ENCODE measurements at places on chromosomes 7 and 10. TPM values are rescaled to one million over a fixed set of nuclear protein-coding genes. Genes with fewer than 3 reads are reported as not detected.

- no peak overlapping the region for H3K4me3 ChIP-seq
- H3K4me1 ChIP-seq, result peaks cover 2% of the 10 kb centered on the region
- H3K27ac ChIP-seq, result no peak overlapping the region
- peaks cover 4% of the 10 kb centered on the region for H3K27me3 ChIP-seq
- H3K36me3 ChIP-seq, result no peaks in the 10 kb centered on the region
These were observed 13.4 kb upstream of the CRYGN start for GRCh38 chr7:151453326-151453791.

GRCh38 chr10:61159253-61159652 is 215.3 kb upstream of the RHOBTB1 start:
- H3K4me3 ChIP-seq, result no peak overlapping the region
- H3K36me3 ChIP-seq, result no peaks in the 10 kb centered on the region
- DNase-seq, result no peak

DNA sequence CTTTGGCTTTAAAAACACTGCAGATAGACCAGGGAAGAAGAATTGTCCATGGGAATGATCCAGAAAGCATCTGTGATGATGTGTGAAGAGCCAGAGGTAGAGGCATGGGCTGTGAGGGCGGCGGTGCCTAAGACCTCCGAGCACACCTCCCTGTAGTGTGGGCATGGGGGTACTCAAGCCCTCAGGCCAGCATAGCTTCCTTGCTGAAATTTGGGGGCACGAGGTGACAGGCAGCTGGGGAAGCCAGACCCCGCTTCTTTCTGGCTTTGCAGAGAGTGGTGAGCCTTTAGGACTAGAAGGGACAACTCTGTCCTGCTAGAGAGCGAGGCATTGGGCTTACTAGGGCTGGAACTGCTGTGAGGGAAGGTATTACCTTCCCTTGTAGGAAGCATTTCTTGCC is 187.7 kb upstream of the SH2B2 start:
- DNase-seq, result no peak
- H3K27ac ChIP-seq, result no peak overlapping the region
- no peak overlapping the region for H3K4me3 ChIP-seq

The CUL2 gene
- total RNA-seq, result 37.6 TPM

DNA sequence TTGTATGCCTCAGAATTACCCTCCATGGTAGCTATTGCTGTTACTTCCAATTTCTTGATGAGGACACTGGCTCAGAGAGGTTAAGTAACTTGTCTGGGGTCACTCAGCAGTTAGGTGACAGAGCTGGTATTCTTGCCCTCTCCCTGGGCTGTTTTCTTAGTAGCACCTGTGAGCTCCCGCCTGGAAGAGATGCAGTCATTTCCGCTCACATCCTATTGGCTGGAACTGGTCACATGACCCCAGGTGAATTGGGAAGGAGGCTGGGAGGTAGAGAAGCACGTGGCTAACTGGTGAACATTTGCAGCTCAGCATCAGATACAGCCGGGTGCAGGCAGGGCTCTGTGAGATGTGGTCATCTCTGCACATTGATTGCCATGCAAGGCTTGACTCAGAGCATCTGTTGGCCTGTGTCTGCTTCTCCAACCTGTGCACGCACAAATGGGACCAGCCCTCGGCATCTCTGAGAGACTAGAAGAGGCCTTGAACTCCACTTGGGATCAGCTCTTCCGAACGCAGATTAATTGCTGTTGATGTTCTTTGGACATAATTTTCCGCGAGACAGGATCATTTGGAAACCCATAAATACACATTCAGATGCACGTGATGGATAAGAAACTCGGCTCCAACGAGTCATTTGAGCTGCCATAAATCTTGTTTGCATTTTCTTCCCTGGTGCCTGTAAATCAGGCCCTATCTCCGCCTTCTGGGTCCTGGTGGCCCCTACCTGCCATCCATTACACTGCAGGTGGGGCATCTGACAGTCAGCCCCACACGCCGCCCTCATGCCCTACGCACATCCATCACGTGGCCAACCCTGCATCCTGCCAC is 42.8 kb downstream of the MYL10 start:
- no peak overlapping the region for H3K27ac ChIP-seq
- H3K27me3 ChIP-seq, result peaks cover 6% of the 10 kb centered on the region
- no peaks in the 10 kb centered on the region for H3K36me3 ChIP-seq
- H3K4me3 ChIP-seq, result no peak overlapping the region

GRCh38 chr7:123003539-123004126 is 8.1 kb upstream of the TAS2R16 start:
- H3K27me3 ChIP-seq, result no peaks in the 10 kb centered on the region
- DNase-seq, result no peak
- no peaks in the 10 kb centered on the region for H3K4me1 ChIP-seq
- no peak overlapping the region for H3K4me3 ChIP-seq
- H3K36me3 ChIP-seq, result no peaks in the 10 kb centered on the region

DNA sequence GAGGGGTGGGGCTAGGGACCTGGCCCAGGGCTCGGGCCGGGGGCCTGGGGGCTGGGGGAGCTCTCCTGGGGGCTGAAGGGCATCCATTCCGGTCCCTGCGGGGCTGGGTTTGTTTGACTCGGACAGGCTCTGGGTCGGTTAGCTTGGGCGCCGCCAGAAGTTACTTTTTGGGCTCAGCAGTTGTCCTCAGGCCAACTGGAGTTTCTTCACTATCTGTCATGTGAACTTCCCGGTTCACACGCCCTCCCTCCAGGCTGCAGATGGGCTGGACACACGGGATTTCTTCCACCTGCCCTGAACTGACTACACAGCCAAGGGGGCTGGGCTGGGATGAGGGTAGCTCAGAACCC is 3.8 kb downstream of the SLC4A2 start:
- no peaks in the 10 kb centered on the region for H3K36me3 ChIP-seq
- H3K4me1 ChIP-seq, result peaks cover 27% of the 10 kb centered on the region
- H3K27me3 ChIP-seq, result no peaks in the 10 kb centered on the region
- H3K4me3 ChIP-seq, result no peak overlapping the region

DNA sequence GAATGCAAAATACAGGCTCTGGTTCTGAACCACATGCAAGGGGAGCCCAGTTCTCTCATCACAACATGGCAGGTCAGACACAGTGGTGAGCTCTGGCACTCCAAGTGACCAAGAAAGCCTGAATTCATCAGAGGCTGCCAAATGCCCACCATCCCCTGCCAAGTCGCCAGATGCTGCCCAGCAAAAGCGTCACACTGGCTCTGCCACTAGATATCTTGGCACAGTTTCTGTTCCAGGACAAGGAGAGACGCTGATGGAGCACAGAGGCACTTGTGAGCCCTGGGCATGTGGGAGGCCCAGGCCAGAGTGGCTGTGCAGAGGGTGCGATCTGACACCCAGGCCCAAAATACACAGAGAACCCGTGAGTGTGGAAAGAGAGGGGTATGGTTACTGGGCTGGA is 57.8 kb downstream of the GAD2 start:
- no peaks in the 10 kb centered on the region for H3K4me1 ChIP-seq
- no peak overlapping the region for H3K4me3 ChIP-seq

DNA sequence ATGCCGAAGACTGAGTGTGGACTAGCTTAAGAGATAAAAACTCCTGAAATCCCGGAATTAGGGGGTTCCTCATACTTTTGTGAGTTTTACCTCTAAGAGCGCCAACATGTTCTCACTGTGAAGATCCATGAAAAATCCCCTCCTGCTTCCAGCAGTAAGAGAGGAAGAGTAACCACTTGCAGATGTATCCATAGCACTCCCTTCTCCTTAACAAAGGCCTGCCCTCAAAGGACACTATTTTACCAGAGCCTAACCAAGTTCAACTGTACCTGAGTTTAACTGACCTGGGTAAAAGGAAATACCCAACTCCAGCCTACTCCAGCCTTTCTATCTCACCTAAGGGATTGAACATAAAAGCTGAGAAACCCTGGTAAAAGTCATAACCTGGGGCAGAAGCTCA is 280.9 kb downstream of the POLR1F start:
- no peaks in the 10 kb centered on the region for H3K4me1 ChIP-seq
- no peaks in the 10 kb centered on the region for H3K27me3 ChIP-seq
- H3K27ac ChIP-seq, result no peak overlapping the region

DNA sequence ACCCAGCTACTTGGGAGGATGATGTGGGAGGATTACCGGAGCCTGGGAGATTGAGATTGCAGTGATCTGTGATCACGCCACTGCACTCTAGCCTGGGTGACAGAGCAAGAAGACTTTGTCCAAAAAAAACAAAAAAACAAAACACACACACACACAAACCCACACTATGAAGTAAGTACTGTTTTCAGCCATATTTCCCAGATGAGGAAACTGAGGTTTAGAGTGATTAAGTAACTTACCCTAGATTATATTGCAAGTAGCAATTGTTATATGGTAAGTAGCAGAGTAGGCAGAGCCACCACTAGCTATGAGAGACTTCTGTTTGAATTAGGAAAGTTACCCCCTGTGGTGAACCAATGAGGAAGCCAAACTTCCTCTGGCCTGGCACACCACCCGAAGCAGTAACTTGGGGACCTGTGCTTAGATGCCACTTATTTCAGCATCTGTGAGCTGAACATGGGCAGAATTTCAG is 61.9 kb downstream of the MCU start:
- H3K4me1 ChIP-seq, result peaks cover 10% of the 10 kb centered on the region
- no peak for DNase-seq
- no peak overlapping the region for H3K4me3 ChIP-seq
- H3K27ac ChIP-seq, result no peak overlapping the region

- H3K4me1 ChIP-seq, result peaks cover 2% of the 10 kb centered on the region
- H3K27ac ChIP-seq, result no peak overlapping the region
- H3K4me3 ChIP-seq, result no peak overlapping the region
- peaks cover 28% of the 10 kb centered on the region for H3K27me3 ChIP-seq
These were observed 30.2 kb downstream of the CUZD1 start for GRCh38 chr10:122815458-122815857.

GRCh38 chr7:144862612-144863319 is 26.9 kb upstream of the TPK1 start:
- DNase-seq, result no peak
- no peak overlapping the region for H3K4me3 ChIP-seq
- no peaks in the 10 kb centered on the region for H3K4me1 ChIP-seq
- H3K27ac ChIP-seq, result no peak overlapping the region
- H3K27me3 ChIP-seq, result peaks cover 2% of the 10 kb centered on the region

GRCh38 chr7:134770676-134771075 is 8.8 kb upstream of the CALD1 start:
- H3K27me3 ChIP-seq, result no peaks in the 10 kb centered on the region
- no peak overlapping the region for H3K4me3 ChIP-seq
- peaks cover 15% of the 10 kb centered on the region for H3K4me1 ChIP-seq
- H3K27ac ChIP-seq, result no peak overlapping the region

DNA sequence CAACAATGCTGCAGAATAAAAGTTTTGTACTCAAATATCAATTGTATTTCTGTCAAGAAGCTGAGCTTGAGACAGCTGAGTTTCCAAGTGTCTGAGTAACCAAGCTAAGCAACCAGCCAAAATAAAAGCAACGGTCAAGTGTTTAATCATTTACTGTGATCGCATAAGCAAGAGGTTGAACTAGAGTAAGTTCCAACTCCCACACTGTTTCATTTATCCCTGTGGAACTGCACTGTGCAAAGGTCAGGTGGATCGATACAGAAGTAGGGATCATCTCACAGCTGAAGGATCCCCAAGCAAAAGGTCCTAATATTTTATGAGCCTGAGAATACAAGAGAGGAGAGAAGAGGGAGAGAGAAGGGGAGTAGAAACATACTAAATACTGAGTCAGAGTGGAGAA is 21.4 kb downstream of the OR2A14 start:
- H3K4me3 ChIP-seq, result no peak overlapping the region
- peaks cover 22% of the 10 kb centered on the region for H3K36me3 ChIP-seq
- no peak overlapping the region for H3K27ac ChIP-seq
- no peak for DNase-seq
- H3K4me1 ChIP-seq, result no peaks in the 10 kb centered on the region
- H3K27me3 ChIP-seq, result peaks cover 2% of the 10 kb centered on the region

The WIPF3 gene
- not detected for total RNA-seq

DNA sequence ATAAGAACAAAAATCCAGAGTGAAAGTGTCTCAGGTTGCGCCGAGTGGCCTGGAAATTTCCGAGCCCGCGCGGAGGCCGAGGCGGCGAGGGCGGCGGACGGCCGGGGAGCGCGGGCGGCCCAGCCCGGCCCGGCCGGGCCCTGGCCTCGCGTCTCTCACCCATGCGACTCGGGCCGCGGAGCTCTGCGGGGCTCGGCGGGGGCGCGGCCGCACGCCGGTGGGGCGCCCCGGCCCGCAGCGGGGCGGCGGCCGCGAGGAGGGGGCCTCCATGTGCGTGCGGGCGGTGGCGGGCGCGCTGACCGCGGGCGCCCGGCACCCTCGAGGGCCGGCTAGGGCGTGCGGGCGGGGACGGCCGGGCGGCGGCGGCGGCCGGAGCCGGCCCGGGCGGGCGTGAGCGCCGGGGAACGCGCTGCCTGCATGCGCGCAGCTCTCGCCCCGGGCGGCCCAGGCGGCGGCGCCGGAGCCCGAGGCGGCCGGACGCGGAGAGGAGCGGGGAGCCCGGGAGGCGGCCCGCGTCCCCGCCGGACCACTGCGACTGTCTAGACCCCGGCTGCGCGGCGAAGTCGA is 302 bp upstream of the EN2 start:
- H3K4me1 ChIP-seq, result peaks cover 11% of the 10 kb centered on the region
- H3K36me3 ChIP-seq, result no peaks in the 10 kb centered on the region
- H3K27me3 ChIP-seq, result peaks cover 72% of the 10 kb centered on the region
- H3K4me3 ChIP-seq, result peak overlapping the region; percentile 59
- no peak overlapping the region for H3K27ac ChIP-seq
- DNase-seq, result no peak

DNA sequence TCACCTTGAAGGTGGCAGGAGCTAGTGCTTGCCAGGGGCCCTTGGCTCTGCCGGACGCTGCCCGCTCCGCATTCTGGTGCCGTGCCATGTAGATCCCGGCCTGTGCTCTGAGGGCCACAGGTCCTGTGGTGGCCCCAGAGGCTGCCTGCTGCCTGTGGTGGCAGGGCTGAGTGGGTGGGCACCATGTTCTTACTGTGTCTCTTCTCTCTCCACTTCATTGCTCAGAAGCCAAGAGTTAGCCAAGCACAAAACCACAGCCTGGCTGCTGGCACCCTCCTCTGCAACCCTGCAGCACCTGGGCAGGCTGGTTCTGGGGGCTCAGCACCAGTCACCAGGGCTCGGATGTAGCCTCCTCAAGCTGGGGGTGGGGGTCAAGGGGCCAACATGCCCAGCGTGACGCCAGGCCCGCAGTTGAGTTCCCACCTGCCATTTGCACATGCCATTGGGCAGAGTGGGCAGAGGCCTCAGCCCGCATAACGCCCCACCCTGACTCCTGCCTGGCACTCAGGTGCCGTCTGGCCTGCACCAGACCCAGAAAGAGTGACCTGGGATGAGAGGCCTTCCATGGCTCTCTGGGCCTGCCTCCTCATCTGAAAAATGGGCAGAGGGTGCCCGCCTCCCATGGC is 16.3 kb downstream of the ZMIZ1 start:
- no peaks in the 10 kb centered on the region for H3K36me3 ChIP-seq
- no peak for DNase-seq
- peaks cover 63% of the 10 kb centered on the region for H3K4me1 ChIP-seq
- no peak overlapping the region for H3K4me3 ChIP-seq
- H3K27ac ChIP-seq, result no peak overlapping the region

- no peaks in the 10 kb centered on the region for H3K36me3 ChIP-seq
- no peaks in the 10 kb centered on the region for H3K27me3 ChIP-seq
- peak overlapping the region; percentile 89 for H3K27ac ChIP-seq
These were observed 7.2 kb downstream of the DBNL start for GRCh38 chr7:44051611-44052220.

The C7orf57 gene
- total RNA-seq, result not detected

Data from naive thymus-derived CD8-positive, alpha-beta T cell (primary cell).